WTC11 (cell line): ENCODE measurements at places on chromosomes 3 and 15. TPM values are rescaled to one million over a fixed set of nuclear protein-coding genes. Genes with fewer than 3 reads are reported as not detected.

DNA sequence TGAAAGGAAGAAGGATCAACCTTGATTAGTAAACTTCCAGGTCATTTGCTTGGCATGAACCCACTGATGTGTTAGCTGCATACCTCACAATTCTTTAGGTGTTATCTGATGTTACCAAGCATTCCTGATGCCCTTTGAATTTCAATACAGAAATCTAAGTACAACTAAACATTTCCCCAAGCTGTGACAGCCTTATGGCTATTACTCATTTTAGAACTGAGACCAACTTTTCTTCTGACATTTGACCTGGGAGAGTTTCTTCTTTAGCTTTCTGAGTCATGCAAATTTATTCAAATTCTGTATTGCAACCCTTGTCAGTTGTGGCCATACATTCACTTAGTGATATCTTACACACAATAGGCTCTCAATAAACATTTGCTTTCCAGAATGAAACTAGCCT lies 124.3 kb downstream of the TIGIT start:
- no peak for DNase-seq

- DNase-seq = no peak
These were observed 198.2 kb upstream of the UBE2E2 start for GRCh38 chr3:23004971-23005370.

Gene MYRIP
- 1.6 to 2.1 TPM (median 2.1 TPM) in 3 replicates for total RNA-seq

DNA sequence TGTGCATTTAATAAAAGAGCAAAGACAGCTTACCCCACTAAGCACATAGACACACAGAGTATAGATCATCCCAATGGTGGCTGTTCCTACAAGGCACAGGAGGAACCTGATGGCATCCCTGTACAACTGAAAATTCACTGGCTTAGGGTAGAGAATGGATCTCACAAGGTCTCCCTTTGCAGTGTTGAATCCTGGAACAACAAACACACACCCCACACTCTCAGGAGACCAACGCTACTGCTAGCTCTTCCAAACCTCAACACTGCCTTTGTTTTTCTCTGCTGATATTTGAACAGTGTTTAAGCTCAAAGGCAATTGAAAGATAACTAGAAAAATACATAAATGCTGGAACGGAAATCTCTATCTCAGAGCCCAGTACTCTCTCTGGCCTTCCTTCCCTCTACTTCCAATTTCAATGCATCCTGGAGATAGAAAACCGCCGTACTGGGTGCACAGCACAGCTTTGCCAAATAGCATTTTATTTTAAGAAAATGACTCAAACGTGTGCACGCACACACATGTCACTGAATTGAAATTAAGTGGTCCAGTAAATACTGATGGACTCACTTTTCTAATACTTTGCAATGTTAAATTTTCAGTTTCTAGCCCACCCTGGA lies 87.5 kb upstream of the ATP13A5 start:
- no peak for DNase-seq

- DNase-seq = no peak
These were observed 835 bp upstream of the TTLL3 start for GRCh38 chr3:9809239-9809614.

DNA sequence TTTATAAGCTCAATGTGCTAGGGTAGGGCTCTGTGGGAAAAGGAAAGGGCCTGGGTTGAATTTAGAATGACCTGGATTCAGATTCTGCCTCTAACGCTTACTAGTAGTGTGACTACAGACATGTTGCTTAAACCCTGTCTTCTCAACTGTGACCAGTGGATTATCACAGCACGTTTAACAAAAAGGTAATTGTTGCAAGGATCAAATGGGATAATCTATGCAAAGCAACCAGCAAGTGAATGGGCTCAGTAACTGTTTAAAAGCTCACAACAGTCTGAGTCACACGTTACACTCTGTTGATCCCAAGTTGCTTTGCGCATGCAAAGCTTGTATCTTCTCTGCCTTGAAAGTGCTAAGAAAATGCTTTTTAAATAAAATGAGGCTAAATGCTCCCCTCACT lies 236.5 kb downstream of the IL20RB start:
- DNase-seq = no peak

DNA sequence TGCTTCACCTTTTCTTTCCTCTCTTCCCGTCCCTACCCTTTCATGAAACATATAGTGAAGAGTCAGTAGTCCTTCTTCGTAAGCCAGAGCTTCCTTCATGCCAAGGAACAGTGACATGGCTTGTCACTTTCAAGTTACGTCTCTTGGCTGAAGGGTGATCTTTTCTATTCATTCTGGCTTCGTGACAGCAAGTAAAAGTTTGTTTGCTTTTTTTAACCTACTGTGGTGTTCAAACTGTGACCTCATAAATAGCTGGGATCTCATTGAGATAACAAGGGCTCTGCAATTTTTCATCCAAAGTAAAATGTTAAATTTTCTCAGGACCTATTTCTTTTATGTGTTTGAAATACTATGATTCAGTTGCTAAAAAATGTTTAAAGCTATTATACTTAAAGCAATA lies 10.5 kb downstream of the CDIN1 start:
- no peak for DNase-seq

DNA sequence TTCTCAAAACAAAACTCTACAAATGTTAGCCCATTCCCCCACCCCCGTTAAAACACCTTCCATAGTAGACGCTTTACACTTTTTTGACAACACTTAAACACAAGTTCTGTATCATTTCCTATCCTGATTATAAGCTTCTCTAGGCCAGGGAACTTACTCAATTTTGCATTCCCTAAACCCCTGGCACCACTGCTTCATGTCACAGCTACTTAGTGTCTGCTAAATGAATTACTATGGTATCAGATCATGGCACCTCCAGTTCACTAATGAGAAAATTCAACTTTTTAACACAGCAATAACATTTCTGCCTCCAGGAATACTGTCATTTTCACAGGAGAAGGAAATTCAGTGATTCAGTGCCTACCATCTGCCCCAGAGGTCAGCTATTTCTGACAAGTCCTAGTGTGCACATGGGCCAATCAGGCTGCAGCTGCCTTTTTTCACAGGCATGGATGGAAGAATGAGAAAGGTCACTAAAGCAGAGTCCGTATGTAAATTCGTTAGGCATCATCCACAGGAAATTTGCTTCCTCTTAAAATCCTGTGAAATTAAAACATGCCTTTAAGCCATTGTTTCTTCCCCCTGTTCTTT lies 18.5 kb downstream of the SFMBT1 start:
- no peak for DNase-seq

DNA sequence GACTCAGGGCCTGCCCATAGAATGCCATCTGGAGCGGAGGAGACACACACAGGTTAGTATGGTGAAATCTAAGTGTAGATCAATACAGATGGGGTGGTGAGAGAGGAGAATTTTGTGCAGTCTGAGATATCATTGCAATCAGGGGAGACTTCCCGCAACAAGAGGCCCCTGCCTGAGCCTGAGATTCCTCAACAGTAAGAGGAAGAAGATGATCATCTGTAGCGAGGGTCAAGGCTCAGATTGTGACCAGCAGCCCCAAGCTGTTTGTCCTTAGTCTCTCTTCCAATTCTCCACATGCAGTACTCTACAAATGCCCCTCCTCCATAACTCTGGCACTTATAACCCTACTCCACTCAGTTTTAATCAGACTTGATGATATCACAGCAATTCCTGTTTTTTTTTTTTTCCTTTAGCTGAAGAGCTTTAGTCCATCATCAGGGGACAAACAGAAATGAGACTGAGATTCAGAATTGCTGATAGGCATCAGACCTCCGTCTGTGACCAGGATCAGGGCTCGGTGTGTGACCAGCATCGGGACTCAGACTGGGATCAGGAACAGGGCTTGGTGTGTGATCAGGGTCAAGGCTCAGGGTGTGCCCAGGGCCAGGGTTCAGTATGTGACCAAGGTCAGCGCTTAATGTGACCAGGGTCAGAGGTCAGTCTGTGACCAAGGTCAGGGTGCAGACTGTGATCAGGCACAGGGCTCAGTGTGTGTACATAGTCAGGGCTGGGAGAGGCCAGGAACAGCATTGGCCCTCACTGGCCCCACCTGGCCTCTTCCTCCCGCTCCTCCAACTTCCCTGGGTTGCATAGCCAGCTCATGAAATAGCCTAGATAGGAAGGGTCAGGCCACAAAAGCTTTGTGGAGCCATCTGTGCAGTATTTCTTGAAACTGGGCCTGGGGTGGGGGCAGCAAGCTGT lies 14.1 kb downstream of the LOXL1 start:
- DNase-seq = no peak

DNA sequence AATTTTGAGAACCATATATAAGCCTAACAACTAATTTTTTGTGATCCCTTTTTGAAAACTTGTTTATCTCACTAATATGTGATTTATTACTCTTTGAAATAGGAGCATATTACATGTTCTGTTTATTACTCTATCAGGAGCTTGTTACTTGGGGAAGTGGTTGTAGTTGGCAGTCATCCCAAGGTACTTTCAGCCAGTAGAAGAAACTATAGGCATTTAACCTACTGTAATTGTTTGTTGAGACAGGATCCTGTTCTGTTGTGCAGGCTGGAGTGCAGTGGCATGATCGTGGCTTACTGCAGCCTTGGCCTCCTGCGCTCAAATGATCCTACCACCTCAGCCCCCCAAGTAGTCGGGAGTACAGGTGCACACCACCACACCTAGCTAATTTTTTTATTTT lies 195.6 kb downstream of the TCF12 start:
- no peak for DNase-seq

Gene FOXB1
- total RNA-seq = 10.8 to 15.0 TPM (median 13.7 TPM) in 3 replicates

Gene KCNAB1
- total RNA-seq = 0.41 to 1.1 TPM (median 1.0 TPM) in 3 replicates

Gene RYR3
- 0.92 to 1.4 TPM (median 1.2 TPM) in 3 replicates for total RNA-seq

DNA sequence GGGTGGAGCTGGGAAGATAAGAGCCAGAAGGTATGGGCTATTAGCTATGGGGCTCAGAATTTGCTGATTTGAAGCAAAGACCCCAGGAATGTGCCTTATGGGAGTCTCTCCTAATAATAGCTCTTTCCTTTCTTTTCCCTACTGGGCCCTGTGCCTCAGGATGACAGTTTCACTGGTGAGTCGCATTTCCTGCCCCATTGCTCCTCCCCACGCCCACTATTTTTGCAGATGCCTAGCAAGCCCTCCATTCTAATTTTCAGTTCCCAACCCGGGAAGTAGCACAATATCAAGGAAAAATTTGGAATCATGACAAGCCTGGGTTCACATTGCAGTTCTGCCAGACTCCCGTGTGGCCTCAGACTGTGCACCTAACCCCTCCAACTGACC lies 583 bp downstream of the IL17RE start:
- no peak for DNase-seq
